ENCODE measurements at places on chromosomes 4 and X. TPM values are rescaled to one million over a fixed set of nuclear protein-coding genes. Genes with fewer than 3 reads are reported as not detected.

Gene RASSF6
- total RNA-seq = not detected

DNA sequence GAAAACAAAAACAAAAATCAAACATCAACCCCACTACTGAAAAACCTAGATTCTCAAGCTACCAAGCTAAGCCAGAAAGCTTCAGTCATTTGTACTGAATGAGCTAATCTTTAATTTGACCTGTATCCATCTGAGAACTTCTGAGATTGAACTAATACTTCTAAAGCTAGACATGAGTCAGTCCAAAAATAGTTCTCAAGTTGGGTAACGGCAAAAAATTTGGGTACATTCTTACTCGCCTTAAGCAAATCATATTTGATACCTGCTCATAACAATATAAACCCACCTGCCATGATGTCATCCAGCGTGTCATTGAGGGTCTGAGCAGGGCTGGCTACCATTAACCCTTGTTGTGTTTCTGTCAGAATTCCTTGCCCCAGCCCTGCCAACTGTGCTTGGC lies 69.7 kb upstream of the COX18 start:
- no peak for DNase-seq

DNA sequence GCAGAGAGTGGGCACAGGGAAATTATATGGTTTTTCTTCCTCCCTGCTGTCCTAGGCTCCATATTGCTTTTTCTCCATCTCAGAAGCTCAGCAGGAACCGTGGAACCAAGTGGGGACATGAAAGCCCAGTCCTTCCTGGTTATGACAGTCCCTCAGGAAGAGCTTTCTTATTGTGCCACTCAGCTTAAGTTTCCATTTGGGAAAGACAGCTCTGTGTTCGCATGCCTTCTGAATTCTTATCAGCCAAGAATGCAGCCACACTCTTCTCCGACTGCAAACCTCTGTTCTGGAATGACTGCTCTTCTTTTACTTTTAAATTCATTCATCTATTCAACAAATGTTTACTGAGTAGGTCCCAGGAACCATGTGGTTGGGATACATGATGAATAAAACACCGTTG lies 58.0 kb upstream of the PPARGC1A start:
- DNase-seq = no peak

Gene TEX13A
- not detected for total RNA-seq

DNA sequence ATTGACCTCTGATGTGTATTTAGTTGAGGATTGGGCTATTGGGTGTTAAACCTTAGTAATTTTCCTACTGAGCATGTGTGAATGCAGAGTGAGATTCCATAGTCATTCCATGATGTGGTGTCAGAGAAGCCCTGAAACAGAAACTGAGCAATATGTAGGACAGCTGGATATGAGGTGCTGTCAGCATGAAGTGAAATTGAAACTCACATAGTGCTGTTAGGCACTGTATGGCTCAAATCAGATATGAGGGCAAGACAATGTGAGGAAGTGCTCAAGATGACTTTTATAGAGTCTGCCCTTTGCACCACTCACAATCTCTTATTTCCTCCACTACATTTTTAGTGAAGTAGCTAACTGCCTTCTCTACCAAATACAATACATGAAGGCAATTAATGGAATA lies 188.3 kb downstream of the SH3BGRL start:
- no peak for DNase-seq

DNA sequence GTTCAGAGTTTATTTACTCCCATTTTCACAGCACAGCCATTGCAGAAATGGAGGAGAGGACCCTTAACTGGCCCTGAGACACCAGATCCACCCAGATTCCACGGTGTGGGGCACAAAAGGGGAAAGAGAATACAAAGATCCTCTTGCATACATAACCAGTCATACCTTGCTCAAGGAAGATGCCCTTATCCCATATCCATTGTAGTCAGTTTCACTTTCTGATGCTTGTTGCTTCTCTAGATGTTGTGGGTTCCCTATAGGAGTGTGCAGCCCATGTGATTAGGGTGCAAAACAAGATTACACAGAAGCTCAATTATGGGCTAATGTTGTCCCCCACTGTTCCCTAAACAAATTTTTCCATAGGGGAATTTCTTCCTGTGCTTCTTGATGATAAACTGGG lies 1309.0 kb upstream of the PABPC4L start:
- DNase-seq = no peak

Gene IL21
- 65.1 TPM for total RNA-seq

- peak; percentile 32 for DNase-seq
These were observed 2.0 kb upstream of the STAG2 start for GRCh38 chrX:123959281-123960063.

DNA sequence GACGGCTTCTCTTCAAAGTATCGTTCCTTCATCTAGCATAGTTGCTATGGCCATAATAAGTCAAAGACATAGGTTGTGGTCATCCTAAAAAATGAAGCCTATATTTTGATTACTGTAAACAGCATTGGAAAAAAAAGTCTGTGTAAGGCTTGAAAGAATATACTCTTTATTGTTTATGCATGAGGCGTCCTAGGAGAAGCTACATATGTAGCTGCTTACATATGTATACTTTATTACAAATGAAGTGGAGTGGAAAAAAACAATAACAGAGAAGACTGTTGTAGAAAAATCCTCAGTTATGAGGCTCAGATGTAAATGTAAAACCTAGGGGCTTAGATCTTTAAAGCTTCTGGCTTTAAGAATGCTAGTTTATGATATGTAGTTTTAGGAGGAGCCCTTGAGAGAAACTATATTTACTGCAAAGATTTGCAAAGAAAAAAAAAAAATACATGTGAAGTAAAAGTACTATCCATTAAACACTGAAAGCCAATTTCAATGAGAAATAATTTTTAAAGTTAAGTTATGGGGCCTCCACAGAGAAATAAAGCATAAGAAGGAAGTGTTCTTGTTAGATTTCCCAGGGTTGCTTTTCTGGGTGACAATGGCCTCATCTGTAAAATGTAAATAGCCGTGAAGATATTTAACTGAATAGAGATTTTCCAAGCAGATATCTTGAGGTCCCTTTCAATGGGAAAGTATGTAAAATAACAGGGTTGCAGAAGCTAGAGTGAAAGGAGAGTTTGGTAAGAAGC lies 598.2 kb downstream of the TRIML1 start:
- DNase-seq = no peak

Measured in activated CD4-positive, alpha-beta T cell treated with anti-CD3 and anti-CD28 coated beads for 36 hours (primary cell).